ENCODE measurements at places on chromosomes 6 and 20. TPM values are rescaled to one million over a fixed set of nuclear protein-coding genes. Genes with fewer than 3 reads are reported as not detected.

DNA sequence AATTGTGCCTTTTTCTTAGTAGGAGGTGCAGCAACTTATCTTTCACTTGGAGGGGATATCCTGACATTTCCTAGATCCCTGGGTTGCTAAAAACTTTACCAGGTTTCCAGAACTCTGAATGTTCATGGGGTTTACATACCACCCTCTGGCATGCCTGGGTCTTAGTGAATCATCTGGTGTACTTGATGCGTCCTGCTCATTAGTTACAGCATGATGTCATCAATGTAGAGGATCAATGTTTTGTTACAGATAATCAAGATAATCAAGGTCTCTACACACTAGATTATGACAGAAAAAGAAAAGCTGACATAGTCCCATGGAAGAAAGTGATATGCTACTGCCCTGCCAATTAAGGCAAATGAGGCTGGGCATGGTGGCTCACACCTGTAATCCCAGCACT lies 27.0 kb downstream of the FITM2 start:
- no peak for DNase-seq

- no peak for DNase-seq
These were observed 7.9 kb downstream of the ADRM1 start for GRCh38 chr20:62310757-62311121.

GRCh38 chr20:61719691-61720347 lies 345.9 kb downstream of the TAF4 start:
- no peak for DNase-seq

DNA sequence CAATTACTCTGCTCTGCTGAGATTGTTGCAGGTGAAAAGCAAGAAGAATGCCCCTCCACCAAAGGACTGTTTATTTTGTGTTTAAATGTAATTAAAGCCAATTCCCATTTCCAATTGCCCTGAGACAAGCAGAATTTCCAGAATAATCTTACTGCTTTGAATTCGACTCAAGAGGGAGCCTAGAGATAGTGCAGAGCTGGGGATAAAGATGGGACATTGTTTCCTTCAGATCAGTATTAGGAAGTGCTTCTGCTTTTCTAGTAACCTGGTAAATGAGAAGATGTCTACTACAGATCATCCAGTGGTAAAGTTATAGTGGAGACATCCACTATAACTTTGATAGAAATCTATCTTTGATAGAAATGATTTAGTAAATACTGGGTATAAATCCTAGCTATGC lies 326.9 kb downstream of the UBE3D start:
- no peak for DNase-seq

- DNase-seq, result no peak
These were observed 23.6 kb upstream of the STX16 start for GRCh38 chr20:58627212-58628072.

GRCh38 chr20:13984211-13984610 lies 6.2 kb downstream of the SEL1L2 start:
- DNase-seq, result no peak

GRCh38 chr6:63600136-63600535 lies 27.9 kb downstream of the LOC128125822 start:
- no peak for DNase-seq

- DNase-seq, result no peak
These were observed 181.2 kb downstream of the ISM1 start for GRCh38 chr20:13402171-13402760.

GRCh38 chr6:119608994-119609393 lies 259.4 kb upstream of the MAN1A1 start:
- DNase-seq, result no peak

DNA sequence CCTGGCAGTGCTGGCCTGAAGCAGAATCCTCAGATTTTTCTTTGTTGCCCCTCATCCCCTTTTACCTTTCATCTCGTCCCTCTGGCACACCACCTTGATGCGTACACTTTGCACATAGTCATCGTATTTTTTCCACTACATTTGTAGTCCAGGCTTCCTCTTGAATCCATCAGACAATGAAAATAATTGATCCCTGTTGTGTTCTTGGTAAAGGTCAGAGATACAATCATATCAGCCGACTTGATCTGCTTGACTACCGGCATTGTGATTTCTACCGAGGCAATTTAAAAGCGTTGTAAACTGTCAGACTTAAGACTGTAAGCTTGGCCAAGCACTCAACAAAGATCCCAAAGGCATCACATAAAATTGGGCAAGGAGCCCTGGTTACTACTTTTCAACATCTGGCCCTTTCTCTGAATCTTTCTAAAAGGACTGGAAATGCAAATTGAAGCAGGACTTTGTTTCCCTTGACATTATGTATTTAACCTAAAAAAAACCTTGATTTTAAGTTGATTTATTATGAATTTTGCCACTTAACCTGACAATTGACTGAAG lies 512.6 kb downstream of the LMBRD1 start:
- no peak for DNase-seq

DNA sequence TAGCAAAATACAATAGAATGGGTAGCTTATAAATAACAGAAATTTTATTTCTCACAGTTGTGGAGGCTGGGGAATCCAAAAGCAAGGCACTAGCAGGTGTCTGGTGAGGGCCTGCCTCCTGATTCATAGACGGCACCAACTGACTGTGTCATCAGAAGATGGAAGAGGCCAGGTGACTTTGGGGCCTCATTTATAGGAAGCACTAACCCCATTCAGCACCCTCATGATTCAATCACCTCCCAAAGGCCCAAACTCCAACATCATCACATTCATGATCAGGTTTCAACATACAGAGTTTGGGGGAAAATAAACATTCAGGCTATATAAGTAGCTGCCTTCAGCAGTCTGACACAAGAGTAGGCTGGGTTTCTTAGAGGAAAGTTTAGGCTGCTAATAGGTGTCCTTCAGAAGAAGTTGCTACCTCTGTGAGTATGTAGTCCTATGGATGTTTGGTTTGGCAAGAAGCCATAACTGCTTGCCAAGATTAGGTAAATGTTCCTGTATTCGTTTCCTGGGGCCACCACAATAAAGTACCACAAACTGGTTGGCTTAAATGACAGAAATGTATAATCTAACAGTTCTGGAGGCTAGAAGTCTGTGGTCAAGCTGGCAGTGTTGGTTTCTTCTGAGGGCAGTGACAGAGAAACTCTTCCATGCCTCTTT lies 48.8 kb downstream of the NT5E start:
- DNase-seq, result no peak

GRCh38 chr6:19968201-19968600 lies 131.0 kb downstream of the ID4 start:
- no peak for DNase-seq

DNA sequence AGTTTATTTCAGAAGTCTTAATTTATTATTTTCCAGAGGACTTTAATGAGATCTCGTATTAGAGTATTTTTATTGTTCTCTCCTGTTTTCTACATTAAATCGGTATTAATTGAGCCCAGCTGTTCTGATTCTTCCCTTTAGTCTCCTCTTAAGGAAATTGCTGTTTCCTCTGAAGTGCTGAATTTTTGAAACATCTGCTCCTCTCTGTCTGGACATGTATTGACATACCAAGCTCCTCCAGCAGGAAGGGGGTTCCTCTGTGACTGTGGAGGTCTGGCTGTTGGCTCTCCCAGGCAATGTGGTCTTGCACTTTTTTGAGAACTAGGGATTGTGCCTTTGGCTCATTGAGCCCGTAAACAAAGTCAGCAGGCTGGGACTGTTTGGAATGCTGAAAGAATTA lies 74.9 kb downstream of the MAP3K4 start:
- DNase-seq, result no peak

DNA sequence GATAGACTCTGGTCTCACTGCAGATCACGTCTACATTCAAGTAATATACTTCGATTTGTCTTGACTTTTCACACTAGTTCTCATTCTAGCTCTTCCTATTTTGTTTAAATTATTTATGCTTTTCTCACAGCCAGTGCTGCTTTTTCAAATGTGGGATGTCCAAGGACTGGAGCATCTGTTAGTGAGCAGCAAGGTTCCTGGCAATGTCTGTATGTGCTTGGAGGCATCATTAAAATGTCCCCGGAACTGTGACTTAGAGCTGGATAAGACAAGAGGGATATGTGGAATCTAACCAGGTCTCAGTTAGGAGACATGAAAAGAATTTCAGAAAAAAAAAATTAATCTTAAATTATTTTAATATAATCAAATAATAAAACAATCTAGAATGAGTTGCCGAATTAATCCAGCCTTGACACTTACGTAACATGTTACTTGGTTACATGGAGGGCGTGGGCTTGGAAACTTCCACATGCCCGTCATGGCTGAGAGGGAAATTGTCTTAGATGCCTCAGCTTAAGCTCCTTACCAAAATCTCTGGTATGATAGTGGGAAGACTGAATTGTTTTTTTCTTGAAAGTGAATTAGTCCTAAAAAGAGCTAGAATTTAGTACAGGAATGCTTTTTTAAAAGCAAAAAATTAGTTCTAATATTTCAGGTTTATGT lies 21.4 kb upstream of the CARMIL1 start:
- DNase-seq, result no peak

DNA sequence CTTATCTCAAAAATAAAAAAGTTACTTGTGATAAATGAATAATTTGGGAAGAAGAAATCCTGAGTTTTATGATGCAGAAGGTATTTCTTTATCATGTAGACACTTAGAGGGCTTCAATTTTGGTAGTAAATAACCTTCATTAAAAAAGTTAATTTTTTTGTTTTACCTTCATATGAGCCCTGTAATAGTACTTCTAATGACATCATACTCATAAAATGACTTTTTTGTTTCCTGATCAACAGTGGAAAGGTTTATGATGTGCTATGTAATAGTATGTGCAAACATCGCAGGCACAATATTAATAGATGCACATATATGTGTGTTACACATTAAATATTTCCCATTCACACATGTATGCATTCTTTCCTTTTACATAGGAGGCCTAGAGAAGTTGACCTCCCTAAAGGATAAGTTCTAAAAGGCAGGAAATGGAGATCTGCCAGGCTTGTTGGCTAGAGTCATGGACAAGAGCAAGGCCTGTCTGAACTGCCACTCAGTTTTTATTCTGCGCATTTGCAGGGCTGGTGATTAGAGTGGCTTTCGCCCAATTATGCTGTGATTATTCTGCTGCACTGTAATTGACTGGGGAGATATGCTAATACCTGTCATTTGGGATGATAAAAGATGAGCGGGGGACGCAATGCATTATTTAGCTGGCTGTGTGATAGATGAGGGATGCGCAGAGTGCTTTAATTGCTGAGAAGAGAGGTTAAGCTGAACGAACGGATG lies 272.6 kb downstream of the TMEM242 start:
- no peak for DNase-seq

DNA sequence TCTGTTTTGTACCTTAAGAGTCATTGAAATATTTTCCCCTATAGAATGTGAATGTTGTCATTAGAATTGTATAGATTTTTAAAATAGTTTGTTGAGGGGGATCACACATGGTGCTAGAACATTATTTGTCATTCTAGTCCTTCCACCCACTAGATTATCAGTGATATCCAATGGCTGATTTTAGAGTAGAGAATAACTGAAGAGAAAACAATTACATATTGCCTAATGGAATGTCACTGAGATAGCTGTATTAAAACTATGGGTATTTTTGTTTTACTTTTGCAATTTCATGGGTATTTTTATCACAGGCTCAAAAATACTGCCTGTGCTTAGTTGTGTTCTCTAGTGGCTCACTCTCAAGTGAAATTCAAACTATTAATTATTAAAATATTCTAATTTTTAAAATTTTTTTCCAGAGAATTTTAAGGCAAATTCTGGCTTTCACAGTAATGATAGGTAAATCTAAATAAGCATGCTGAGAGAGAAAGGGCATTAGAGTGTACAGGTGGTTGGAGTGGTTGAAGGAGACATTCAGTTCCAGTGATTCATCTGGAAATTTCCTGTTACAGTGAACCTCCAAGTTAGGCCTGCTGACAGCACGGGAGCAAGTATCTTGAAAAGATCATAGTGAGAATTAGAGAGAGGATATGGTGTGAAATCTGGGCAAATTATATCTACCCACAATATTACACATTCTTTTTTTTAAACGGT lies 399.6 kb downstream of the NKAIN2 start:
- DNase-seq, result no peak

GRCh38 chr6:163738725-163739407 lies 324.3 kb downstream of the QKI start:
- DNase-seq, result no peak

DNA sequence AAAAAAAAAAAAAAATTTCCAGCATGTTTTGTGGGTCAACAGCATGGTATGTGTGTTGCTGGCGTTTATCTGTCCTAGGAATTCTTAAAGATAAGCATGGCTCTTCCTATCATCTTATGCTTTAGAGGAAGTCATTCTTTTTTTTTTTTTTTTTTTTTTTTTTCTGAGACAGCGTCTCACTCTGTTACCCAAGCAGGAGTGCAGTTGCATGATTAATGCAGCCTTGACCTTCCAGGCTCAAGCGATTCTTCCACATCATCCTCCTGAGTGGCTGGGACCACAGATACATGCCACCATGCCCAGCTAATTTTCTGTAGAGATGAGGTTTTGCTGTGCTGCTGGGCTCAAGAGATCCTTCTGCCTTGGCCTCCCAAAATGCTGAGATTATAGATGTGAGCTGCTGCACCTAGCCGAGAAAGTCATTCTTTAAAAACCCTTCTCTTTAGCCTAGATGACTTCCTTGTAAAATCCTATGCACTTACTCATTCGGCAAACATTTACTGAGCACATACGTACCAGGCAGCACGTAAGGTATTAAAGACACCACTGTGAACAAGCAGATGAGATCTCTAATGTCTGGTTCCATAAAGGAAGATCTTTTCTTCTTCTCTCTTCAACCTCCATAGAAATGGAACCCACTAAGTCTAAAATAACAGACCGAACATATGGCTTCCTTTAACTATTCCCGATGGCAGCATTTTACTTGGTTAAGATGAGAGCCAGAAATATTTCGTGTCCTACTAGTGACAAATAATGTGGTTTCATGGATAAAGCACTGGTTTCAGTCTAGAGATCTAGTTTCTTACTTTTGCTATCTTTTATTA lies 122.4 kb downstream of the RIN2 start:
- peak; percentile 93 for DNase-seq

PEDS1 gene
- 88.9 TPM for total RNA-seq

AVP gene
- not detected for total RNA-seq

CFAP206 gene
- 2.4 TPM for total RNA-seq

GFOD1 gene
- total RNA-seq, result 0.62 TPM

SPATS1 gene
- total RNA-seq, result not detected

SOX4 gene
- 71.9 TPM for total RNA-seq

THBS2 gene
- 0.05 TPM for total RNA-seq

ADAM33 gene
- 0.62 TPM for total RNA-seq

APMAP gene
- 165 TPM for total RNA-seq

L3MBTL3 gene
- 4.2 TPM for total RNA-seq

WRNIP1 gene
- 69.1 TPM for total RNA-seq

ADGRG6 gene
- 259 TPM for total RNA-seq
